ENCODE measurements at places on chromosomes 7 and 10.

- no peak for DNase-seq
These were observed 190.2 kb upstream of the HABP2 start for GRCh38 chr10:113362645-113363091.

- no peak for DNase-seq
These were observed 136.9 kb upstream of the FZD1 start for GRCh38 chr7:91127325-91127724.

DNA sequence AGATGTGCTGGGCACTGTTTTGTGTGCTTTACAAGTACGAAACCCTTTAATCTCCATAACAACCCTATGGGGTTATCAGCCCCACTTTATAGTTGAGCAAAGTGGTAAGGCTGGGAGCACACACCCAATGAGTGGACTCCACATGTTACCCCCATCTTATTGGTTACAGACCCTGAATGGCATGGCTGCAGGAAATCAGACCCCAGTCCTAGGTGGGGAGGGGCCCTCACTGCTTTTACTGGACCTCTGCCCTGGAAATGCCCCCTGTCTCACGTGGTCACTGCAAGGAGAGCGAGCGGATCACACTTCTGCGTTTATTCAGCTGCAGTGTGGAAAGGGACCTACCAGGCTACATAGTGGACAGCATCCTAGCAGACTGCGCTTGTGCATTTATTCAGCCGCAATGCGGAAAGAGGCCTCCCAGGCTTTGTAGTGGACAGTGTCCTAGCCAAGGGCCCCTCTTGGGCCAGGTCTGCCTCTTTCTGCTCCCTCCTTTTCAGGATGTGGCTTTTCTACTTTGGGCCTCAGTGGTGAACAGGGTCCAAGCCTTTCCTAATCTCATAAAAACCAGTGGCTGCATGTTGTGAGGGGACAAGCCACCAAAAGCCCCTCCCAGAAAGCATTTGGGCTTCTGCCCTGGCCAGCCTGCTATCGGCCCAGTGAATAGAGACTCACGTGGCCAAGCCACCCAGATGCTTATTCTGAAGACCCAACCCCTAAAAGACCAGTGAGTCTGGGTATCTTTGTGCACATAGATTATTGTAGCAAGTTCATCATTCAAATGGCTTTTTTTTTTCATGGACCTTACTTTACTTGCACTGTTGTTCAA is 405.7 kb upstream of the RNF32 start:
- DNase-seq: no peak

DNA sequence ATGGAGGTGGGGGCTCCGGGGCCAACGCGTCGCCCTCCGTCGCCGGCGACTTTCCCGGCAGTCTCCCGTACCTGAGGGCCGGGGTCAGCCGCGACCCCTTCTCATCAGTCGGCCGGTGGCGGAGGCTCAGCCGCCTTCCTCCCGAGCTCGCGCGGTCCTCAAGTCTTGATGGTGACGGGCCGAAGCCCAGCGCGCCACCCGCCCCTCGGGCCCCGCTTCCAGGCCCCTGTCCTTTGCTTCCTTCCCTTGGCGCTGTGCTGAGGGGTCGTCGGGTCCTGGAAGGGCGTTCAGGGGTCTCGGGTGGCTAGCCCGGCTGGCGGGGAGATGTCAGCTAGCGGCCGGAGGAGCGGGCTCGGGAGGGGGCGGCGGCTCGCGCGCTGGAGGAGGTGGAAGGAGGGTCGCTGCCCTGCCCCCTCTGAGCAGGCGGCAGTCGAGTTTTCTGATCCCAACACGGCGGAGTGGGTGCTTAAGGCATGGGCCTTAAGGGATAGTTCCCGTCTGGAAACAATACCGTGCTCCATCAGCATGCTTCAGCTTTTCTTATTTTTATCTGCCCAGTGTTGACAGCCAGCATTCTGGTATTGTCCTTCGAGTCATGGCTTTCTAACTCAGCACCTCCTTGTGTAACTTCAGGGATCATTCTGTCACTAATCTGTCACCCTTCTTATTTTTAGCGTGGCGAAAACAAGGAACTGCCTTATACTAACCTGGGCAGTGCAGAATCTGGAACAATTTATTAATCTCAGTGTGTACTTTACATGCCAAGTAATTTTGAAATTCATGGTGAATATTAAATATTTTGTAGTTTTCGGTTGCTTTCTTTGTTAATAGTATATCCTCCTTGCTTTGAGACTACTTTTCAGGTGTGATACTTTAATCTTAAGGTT is 748 bp downstream of the PHTF2 start:
- peak; percentile 9 for DNase-seq

DNA sequence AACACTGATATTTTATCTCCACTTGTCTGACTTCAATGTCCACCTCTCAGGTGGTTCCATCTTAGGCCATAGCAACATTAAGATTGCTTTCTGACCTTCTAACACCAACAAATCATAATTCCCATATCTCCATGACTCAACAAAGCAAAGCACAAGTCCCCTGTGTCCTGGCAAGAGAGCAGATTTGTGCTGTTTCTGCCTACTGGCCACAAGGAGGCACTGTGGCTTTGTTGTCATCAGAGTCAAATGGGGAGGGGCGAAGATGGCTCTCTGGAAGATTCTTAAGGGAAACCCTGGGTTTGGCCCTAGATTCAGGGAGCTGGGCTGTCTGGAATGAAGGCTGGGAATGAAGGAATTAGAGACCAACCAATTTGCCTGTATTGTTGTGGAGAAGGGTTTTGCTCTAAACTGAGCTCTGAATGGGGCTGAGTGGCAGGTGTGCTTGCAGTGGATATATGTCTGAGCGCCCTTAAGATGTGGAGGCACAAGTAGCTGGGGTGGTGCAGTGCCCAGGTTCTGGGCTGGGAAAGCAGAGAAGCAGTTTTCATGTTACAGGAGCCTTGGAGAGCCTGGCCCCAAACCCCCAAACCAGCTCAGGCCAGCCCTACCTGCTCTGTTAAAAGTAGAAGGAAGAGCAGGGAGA is 154.8 kb upstream of the PRSS58 start:
- no peak for DNase-seq

- DNase-seq: no peak
These were observed 6.5 kb upstream of the PPIF start for GRCh38 chr10:79340646-79341244.

GRCh38 chr7:76377186-76377918 is 18.6 kb upstream of the YWHAG start:
- no peak for DNase-seq

- no peak for DNase-seq
These were observed 111.0 kb upstream of the ANLN start for GRCh38 chr7:36278620-36279172.

DNA sequence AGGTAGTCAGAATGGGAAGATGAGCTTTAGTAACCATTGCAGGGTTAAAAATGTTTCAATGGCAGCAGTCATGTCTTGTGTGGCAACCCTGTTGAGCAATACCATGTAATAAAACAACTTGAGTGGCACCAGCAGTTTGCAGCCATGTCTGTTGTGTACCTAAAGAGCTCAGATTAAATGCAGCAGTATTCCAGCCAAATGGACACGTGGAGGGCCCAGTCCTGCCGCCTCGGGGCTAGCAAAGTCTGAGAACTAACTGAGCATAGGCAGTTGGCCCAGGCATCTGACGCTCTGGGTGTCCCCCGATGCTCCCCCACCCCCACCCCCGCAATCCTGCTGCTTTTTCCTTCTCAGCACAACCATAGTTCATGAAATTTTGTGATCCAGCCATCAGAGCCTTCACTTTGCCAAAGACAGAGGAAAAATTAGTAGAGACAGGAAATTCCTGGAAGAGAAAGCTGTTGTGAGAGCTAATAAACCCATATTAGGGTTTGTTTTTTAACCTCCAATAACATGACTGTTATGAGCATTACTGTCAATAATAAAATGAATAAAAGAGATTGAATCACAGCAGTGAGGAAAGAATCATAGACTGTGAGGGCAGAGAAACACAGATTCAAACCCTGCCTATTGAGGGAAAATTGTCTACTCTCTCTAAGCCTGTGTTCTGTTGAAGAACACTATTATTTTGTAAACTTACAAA is 220.6 kb upstream of the RHOBTB1 start:
- no peak for DNase-seq

- no peak for DNase-seq
These were observed 2.0 kb downstream of the COX19 start for GRCh38 chr7:973312-973711.

DNA sequence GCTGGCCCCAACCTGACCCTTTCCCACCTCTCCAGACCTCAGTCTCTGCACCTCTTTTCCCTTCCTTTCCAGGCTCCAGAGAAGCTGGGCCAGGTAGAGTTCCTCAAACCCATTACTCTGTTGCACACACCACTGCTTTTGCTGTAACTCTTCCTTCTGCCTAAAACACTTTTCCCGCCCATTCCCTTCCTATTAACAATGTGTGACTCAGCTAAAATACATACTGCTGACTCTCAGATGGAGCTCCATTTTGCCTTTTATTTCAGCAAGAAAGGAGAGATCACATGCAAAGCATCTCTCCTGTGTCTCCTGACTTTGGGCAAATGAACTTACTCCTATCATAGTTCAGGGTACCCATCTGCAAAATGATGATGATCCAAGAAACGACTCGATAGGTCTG is 201.0 kb downstream of the CALN1 start:
- DNase-seq: no peak

- no peak for DNase-seq
These were observed 17.6 kb upstream of the GPR26 start for GRCh38 chr10:123648595-123648994.

GRCh38 chr7:97639036-97639435 is 92.8 kb upstream of the TAC1 start:
- DNase-seq: no peak

DNA sequence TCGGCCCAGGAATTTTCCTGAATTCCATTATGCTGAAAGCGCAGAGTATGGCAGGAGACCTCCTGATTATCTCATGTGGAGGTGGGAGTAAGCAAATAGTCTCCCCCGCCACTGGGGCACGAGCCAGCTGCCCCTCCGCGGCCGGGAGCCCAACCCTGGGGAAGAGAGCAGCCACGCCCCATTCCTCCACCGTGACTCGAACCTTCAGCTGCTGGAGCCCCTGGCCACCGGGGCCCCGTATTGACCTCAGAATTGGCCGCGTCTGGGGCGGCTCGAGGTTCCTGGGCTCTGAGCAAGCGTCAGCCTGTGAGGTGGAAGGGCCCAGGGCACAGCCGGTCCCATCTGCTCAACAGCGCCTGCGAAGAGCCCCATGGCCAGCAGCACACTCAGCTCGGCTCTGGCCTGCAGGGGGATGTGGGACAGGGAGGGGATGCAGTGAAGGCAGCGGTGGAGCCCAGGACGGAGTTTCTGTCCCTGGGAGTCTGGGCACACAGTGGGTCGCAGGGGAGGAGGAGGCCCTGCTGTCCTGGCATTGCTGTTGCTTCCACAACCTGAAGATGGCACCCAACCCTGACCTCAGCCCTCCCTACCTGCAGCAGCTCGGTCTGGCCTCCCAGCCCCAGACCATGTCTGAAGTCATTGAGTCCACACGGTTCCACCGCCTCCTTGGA is 97.8 kb downstream of the CHST15 start:
- no peak for DNase-seq

DNA sequence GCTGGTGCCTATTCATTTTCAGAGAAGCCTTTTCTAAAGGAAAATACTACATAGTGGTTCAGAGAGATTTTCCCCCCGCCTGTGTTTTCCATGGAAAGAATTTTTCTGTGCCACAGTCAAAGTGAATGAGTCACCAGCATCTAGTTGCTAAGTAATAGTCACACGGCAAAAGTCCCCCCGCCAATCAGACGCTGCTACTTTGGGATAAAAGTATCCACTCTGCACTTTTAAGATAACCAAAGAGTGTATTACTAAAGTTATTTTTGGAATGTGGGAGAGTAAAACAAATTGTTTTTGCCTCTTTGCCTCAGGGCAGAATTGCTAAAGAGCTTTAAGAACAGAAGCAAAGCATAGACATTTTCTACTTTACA is 23.5 kb downstream of the ABLIM1 start:
- DNase-seq: no peak

- DNase-seq: no peak
These were observed 45.7 kb downstream of the SEMA3C start for GRCh38 chr7:80873140-80873539.

DNA sequence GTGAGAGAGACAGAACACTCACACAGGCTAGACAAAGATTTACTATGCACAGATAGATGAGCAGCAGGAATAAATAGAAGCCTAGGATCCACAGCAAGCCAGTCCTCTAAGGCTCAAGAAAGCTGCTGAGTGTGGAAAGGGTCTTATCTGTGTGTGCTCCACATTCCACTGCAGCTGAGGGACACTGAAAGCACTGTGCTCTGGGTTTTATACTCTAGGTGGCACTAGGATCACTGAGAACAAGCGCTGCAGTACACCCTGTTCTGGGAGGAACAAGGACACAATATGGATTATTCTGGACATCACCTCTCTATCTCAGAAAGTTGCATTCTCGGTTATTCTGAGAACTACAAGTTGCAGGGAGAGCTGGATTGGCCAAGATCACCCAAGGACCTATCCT is 4.9 kb upstream of the KLHL7 start:
- DNase-seq: no peak

DNA sequence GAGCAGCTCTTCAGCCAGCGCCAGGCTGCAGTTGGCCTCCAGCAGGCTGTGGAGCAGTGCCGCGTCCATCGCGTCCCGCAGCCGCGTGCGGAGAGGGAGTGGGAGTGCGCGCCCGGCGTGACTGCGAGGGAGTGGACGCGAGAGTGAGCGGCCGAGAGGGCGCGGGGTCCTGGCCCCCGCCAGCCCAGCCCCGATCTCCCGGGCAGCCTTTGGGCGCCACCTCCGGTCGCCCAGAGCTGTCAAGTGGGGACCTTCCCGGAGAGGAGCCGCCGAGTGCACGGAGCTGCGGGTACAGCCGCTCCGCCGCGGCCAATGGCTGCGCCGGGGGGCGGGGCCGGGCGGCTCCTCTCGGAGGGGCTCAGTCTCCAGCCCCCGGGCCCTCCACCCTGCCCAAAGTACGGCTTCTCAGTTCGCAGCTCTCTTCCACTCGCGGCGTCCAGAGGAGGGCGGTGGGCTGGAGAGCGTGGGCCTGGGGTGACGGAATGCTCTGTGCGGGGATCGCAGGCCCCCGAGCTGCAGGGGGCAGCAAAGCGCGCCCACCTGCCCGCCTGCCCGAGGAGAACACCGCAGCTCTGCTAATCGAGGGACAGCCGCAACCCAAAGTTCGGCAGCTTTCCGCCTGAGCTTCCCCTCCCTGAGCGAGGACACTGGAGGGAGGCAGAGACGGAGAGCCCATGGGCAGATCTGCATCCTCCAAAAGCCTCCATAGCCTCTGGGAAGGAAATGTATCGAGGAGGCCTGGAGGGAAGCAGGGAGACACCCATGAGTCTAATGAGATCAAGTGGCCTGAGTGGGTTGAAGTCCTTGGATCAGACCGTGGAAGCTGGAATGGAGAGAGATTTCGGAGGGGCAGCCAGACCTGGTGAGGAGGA is at the start of gene CRHR2:
Gene CRHR2 (minus strand): TSS at position 245 of the 872 bp plus-strand sequence. CDS start 176 bp downstream, at position 69.
- DNase-seq: no peak

GRCh38 chr10:127776816-127777215 is 39.8 kb downstream of the FOXI2 start:
- DNase-seq: no peak

GRCh38 chr7:25777969-25778708 is 373.9 kb upstream of the NFE2L3 start:
- DNase-seq: peak; percentile 70

Data from NCI-H2029 treated with DMSO at 0.1 percent for 48 hours (cell line).